ENCODE measurements at places on chromosomes 7 and 10.

DNA sequence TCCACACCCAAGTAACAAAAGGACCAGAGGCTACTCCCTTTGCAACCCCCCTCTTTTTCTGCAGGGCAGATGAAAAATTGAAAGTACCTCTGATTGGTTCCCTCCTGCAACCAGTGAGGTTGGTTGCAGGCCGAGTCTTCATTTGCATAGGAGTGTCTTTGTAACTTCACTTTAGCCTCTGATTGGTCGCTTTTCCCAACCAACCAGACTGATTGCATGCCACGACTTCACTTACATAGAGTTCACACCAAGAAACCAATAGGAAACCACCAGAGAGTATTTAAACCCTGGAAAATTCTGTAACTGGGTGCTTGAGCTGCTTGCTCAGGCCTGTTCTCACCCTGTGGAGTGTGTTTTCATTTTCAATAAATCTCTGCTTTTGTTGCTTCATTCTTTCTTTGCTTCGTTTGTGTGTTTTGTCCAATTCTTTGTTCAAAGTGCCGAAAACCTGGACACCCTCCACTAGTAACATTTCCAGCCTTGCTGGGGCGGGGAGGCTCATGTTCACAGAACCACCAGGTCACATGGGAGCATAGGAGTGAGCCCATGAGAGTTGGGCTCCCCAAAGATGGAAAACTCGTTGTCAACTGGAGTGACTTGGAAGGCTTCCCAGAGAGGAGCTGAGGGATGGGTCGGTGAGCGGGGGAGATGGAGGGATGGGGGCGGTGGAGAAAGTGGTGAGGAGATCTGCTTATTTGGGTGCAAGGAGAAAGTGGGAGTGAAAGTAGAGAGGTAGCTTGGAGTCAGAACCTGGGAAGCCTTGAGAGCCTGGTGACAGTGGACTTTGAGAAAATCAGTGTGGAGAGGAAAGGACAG is 223.6 kb downstream of the GFRA1 start:
- DNase-seq: no peak

- DNase-seq: no peak
These were observed 221.0 kb upstream of the KLF14 start for GRCh38 chr7:130954918-130955564.

GRCh38 chr7:151058781-151059366 is 515 bp upstream of the SLC4A2 start:
- no peak for DNase-seq

DNA sequence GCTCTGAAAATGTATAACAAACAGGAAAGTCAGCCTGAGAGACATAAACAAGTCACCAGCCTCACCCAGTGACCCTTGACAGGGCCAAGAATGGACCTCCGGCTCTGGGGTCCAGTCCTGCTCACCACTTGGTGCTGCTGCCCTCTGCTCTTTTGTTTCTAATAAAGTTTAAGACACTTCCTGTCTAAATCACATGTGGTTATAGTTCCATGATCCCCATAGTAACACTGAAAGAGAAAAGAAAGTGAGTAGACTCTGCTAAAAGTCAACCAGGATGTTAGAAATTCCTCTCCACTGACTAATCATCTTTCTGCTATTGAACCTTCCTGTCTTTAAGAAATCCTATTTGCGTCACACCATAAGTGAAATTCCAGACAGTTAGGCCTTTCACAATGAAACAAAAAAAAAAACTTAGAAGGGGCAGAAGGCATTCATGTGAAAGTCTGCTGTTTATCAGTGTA is 179.2 kb upstream of the BET1 start:
- no peak for DNase-seq

GRCh38 chr10:24778298-24778697 is 54.6 kb upstream of the ARHGAP21 start:
- no peak for DNase-seq

- no peak for DNase-seq
These were observed 58.6 kb upstream of the ANK3 start for GRCh38 chr10:60448246-60448645.

DNA sequence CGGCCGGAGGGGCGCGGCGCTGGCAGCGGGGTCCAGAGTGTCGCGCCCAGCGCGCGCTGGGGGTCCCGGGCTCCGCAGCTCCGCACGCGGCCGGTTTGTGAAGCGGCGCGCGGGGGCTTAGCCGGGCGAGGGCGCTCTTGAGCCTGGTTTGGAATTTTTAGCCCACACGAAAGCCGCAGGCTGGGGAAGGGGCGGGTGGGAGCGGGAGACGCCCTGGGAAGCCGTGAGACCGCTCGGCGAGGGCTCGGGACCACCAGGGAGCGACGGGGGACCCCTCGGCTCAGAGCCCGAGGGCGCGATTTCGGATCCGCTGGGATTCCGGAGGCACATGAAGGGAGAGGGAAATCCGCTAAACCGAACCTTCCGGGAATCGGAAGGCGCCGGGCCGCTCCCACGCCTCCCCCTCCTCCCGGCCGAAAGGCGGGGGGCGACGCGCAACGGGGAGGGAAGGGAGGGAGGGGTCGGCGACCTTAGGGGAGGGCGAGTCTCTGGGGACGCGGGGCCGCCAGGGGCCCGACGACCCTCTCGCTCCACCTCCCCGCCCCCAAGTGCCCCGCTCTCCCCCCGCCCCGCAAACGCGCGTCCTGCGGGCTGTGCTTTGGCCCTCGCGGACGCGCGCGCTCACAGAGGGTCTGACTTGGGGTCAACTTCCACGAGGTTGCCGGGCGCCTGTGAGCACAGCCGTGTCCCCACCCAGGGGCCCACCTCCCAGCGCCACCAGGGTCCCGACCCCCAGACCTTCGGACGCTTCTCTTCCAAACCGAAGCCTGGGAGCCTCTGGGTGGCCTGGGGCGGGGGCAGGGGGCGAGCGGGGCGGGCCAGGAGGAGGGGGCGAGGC is 5.1 kb upstream of the ELFN1 start:
- DNase-seq: no peak

GRCh38 chr7:12701433-12701832 is 14.0 kb downstream of the ARL4A start:
- no peak for DNase-seq

GRCh38 chr10:111709603-111710002 is 474.0 kb downstream of the GPAM start:
- no peak for DNase-seq

- no peak for DNase-seq
These were observed 4.2 kb downstream of the FEZF1 start for GRCh38 chr7:122300211-122300932.

DNA sequence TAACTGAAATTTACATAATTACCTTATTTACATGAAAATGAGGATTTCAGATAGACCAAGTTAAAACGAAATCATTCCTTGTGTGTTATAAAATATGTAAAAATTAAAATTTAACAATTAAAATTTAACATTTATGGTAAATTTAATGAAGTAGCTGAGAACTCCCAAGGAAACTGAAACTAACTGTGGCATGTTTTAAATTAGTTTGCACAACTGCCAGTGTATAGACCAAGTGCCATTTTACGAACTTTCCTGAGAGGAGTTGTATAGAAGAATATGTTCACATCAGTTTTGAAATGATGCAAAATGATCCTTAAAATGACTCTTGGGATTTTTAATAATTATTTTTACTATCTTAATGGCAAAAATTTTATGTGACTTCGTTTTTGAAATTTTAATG is 23.6 kb downstream of the PDLIM1 start:
- no peak for DNase-seq

- no peak for DNase-seq
These were observed 56.5 kb downstream of the PIK3AP1 start for GRCh38 chr10:96663797-96664196.

GRCh38 chr7:35019179-35019729 is 18.0 kb downstream of the DPY19L1 start:
- no peak for DNase-seq

Measured in stimulated activated CD4-positive, alpha-beta T cell treated with anti-CD3 and anti-CD28 coated beads, Interleukin-15, amount 100 ng/mL, for 1 hour (primary cell).